ENCODE measurements at places on chromosomes 2 and 18.

GRCh38 chr2:45935791-45936622 is 284.5 kb downstream of the PRKCE start:
- DNase-seq: peak; percentile 83

DNA sequence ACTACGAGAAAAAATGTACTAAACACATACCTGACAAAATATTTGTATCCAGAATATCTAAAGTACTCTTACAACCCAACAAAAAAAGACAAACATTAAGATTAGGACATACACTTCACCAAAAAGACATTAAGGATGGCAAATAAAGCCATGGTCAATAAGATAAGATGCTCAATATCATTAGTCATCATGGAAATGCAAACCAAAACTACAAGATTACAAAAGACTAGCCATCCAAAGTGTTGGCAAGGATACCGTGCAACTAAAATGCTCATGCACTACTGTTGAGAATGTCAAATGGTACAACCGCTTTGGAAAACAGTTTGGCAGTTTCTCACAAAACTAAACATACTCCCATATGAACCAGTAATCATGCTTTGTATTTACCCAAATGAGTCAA is 29.7 kb downstream of the MAP3K2 start:
- DNase-seq: no peak

- DNase-seq: no peak
These were observed 53.5 kb downstream of the NCOA1 start for GRCh38 chr2:24544456-24545115.

GRCh38 chr18:58727776-58728500 is 56.7 kb downstream of the MALT1 start:
- DNase-seq: no peak

DNA sequence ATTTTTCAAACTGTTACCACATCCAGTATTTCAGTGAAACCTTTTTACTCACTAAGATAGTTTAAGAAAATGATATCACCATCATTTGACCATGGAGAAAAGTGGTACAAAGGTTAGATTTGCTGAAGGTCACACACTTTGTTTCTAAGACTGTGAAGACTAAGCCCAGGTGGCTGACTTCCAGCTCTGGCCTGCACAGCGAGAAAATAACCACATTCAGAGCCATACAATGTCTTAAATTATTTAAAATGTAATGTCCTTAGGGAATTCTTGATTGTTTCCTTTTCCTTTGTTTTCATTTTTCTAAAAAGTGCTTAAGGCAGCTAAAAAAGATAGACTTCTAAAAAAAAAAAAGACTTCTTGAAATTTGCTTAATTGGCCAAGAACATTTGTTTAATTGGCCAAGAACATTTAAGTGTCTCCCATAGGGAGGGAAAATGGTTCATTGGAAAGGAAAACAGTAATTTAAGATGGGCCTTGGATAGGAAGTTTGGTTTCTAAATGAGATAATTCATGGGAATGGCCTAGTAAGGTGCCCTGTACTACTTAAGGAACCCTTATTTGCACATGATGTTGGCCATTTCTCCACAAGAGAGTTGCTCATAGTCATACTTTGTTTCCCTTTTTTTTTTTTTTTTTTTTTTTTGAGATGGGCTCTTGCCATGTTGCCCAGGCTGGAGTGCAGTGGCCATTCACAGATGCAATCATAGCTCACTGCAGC is 45.2 kb downstream of the CYP1B1 start:
- DNase-seq: no peak

- DNase-seq: no peak
These were observed 144.2 kb upstream of the NABP1 start for GRCh38 chr2:191533693-191534180.

DNA sequence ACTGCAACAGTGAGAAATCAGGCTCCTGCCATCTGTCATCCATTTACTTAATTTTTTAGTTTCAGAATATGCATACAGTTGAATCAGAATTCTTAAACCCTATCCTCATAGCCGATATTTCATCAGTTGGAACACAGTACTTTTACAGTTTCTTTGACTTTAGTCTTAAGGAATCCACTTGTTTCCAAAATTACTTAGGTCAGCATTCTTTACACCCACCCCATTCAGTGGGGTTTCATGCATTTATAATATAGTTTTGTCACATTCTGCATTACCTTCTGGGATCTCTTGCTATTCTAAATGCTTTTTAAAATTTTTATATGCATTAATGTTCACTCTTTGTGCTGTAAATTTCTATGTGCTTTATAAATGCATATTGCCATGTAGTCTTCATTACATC is 400.4 kb upstream of the LRRTM4 start:
- no peak for DNase-seq

- no peak for DNase-seq
These were observed 403 bp downstream of the COL4A3 start for GRCh38 chr2:227164763-227165291.

- DNase-seq: no peak
These were observed 7.3 kb upstream of the TPO start for GRCh38 chr2:1405967-1406366.

DNA sequence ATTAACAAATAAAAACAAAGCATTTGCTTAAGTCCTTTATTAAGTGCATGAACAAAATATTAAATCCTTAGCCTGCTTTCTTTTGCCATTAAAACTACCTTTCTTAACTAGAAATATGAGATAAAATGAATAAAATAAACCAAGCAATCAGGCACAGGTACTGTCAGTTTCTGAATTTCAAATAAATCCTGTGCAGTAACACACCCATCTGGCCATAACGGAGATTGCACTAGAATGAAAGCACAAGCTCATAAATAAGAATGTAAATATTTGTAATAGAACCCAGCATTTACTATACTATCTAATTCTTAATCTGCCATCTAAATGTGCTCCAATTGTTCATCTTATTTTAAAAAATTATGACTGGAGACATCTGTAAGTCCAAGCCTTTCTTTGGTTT is 31.9 kb downstream of the PRKRA start:
- DNase-seq: peak; percentile 5

- no peak for DNase-seq
These were observed 2.7 kb downstream of the USP40 start for GRCh38 chr2:233563663-233564430.

GRCh38 chr2:80026040-80026729 is 278.4 kb downstream of the LRRTM1 start:
- no peak for DNase-seq

- DNase-seq: no peak
These were observed 78.0 kb upstream of the DNMT3A start for GRCh38 chr2:25419678-25420242.

DNA sequence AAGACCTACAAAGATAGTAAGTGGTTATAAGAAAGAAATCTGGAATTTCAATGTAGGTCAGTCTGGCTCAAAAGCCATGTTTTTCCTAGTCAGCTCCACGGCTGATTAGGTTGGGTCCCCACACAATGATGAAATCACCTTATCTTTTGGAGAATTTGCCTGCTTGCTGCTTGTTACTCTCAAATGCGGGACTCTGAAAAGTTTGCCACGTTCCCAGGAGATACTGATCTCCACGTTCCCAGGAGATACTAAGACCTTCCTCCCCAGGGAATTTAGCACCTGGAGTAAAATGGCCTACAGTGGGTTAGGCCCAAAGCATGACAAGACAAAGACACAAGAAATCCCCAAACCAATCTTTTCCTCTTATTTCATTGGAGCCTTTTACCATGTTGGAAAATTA is 449.6 kb downstream of the TNS1 start:
- DNase-seq: no peak

DNA sequence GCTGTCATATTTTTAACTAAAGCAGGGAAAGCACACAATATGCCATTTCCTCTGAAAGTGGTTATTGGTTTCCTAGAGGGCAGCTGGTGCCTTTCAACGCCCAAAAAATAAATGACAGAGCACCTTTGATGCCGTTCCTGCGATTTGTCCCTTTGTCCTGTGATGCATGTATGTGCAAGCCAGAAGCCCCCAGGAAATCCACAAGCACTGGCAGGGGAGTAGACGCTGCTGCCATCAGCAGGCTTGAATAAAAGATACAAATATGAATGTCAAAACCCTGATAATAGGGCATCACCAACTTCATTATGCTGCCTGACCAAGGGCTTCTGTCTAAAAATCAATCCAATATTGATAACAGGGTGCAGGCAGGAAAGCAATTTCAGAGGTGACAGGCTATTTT is 246.1 kb downstream of the FBXO15 start:
- DNase-seq: no peak

GRCh38 chr2:213002383-213002782 is 149.0 kb downstream of the IKZF2 start:
- no peak for DNase-seq

- no peak for DNase-seq
These were observed 68.8 kb upstream of the CD28 start for GRCh38 chr2:203637471-203638167.

- no peak for DNase-seq
These were observed 26.9 kb downstream of the GCG start for GRCh38 chr2:162125138-162125537.

GRCh38 chr2:216139884-216140283 is 30.7 kb downstream of the XRCC5 start:
- no peak for DNase-seq

DNA sequence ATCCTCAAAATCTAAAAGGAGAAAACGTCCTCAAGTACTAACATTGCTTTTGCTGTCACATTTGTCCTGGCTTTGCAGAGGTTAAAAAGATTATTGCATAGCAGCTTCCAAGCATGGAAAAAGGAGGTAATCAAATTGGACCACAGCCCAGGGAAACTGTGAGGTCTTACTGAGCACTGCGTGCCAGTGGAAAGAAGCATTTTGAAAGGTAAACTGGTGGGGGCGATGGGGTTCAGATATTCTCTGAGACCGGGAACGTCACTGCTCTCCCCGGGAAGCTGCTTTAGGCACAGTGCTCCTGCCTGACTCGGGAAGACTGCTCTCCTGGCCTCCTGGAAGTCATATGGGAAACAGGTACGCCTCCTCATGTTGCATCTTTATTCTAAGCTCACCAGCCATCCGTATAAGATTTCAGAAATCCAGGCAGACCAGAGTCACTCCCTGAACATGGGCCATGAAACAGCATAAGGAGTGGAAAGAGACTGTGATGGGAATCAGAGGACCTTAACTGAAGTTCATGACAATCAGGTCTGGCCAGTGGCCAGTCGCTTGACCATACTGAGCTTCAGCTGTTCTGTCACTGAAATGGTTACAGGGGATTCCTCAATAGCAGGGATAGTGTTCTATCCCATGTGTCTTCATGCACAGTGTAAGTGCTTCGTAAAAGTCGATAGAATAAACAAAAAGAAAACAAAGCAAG is 284.1 kb downstream of the TRIB2 start:
- peak; percentile 60 for DNase-seq

- DNase-seq: no peak
These were observed 97.0 kb upstream of the RAB6C start for GRCh38 chr2:129882476-129882875.

DNA sequence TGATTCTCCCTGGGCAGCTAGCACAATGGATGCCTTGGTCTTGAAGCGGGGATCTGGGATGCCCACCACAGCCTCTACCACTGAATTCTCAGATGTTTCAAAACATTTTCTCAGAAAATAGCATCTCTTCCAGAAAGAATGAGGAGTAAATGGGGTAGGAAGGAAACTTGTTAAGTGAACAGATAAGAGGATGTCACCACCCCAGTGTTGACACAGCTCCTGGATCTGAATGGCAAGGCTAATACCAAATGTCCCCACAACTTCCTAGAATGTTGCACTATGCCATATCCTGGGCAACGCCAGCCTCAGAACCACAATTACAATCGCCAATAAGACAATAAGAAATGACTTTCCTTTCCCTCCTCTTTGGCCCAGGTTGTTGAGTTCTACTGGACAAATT is 177.2 kb downstream of the BCL11A start:
- DNase-seq: no peak

GRCh38 chr2:222398446-222398885 is 25.9 kb upstream of the SGPP2 start:
- no peak for DNase-seq

GRCh38 chr18:27184115-27185024 is 738 bp downstream of the CHST9 start:
- DNase-seq: no peak

GRCh38 chr18:55384551-55385275 is 203.3 kb downstream of the TCF4 start:
- DNase-seq: no peak
